ENCODE measurements at places on chromosomes 7 and 10. TPM values are rescaled to one million over a fixed set of nuclear protein-coding genes. Genes with fewer than 3 reads are reported as not detected.

TMEM236 gene
- 0.14 TPM for total RNA-seq

DUS4L gene
- 19.6 TPM for total RNA-seq

HHEX gene
- total RNA-seq: 1.6 TPM

RET gene
- total RNA-seq: 0.27 TPM

HSPA12A gene
- total RNA-seq: 13.7 TPM

AKR1D1 gene
- not detected for total RNA-seq

OR2A42 gene
- total RNA-seq: 0.07 TPM

TMEM139 gene
- 20.5 TPM for total RNA-seq

LLCFC1 gene
- not detected for total RNA-seq

SPDYE17 gene
- not detected for total RNA-seq

GDF10 gene
- not detected for total RNA-seq

TRPV5 gene
- total RNA-seq: not detected

CALCR gene
- total RNA-seq: not detected

PEX1 gene
- 14.7 TPM for total RNA-seq

LEP gene
- total RNA-seq: not detected

TSPAN12 gene
- total RNA-seq: 10.9 TPM

DPY19L1 gene
- total RNA-seq: 64.3 TPM

AKR1C2 gene
- total RNA-seq: 0.27 TPM

PNLIPRP2 gene
- not detected for total RNA-seq

SLC39A12 gene
- not detected for total RNA-seq

SPDYE8 gene
- total RNA-seq: not detected

MYH16 gene
- total RNA-seq: 0.89 TPM

HECW1 gene
- total RNA-seq: 0.46 TPM

SLC16A9 gene
- total RNA-seq: 10.4 TPM

PLXDC2 gene
- 7.5 TPM for total RNA-seq

PRPS1L1 gene
- total RNA-seq: not detected

RBM17 gene
- total RNA-seq: 37.8 TPM

FHIP2A gene
- total RNA-seq: 17.2 TPM

SDK1 gene
- total RNA-seq: 3.9 TPM

TAS2R41 gene
- total RNA-seq: not detected

ZWINT gene
- 15.8 TPM for total RNA-seq

ANKRD61 gene
- total RNA-seq: not detected

PTER gene
- total RNA-seq: 12.9 TPM

INHBA gene
- 76.1 TPM for total RNA-seq

C10orf105 gene
- not detected for total RNA-seq

NUPR2 gene
- not detected for total RNA-seq

DGKI gene
- 3.5 TPM for total RNA-seq

PDK4 gene
- 0.42 TPM for total RNA-seq

PDE1C gene
- total RNA-seq: 2.6 TPM

PNLIP gene
- not detected for total RNA-seq

EPHB6 gene
- total RNA-seq: 7.7 TPM

GIMAP7 gene
- not detected for total RNA-seq

CCDC172 gene
- not detected for total RNA-seq

SVOPL gene
- not detected for total RNA-seq

LIPN gene
- total RNA-seq: not detected

PRSS37 gene
- total RNA-seq: not detected

SKIDA1 gene
- total RNA-seq: 1.5 TPM

UNC5B gene
- total RNA-seq: 27.5 TPM

TTYH3 gene
- 106 TPM for total RNA-seq

MUC3A gene
- total RNA-seq: 0.34 TPM

DGKB gene
- total RNA-seq: 0.41 TPM

DENND2A gene
- total RNA-seq: 11.2 TPM

IFIT1 gene
- total RNA-seq: 10.4 TPM

CYP2C19 gene
- not detected for total RNA-seq

CPXM2 gene
- total RNA-seq: 13.3 TPM

EVX1 gene
- total RNA-seq: not detected

CALML3 gene
- not detected for total RNA-seq

CCDC186 gene
- 14.1 TPM for total RNA-seq

BHLHA15 gene
- 8.1 TPM for total RNA-seq
